ENCODE measurements at places on chromosomes 12 and 14.
A peak's percentile ranks its signal among the peaks of the same experiment; 100 is the strongest.

DNA sequence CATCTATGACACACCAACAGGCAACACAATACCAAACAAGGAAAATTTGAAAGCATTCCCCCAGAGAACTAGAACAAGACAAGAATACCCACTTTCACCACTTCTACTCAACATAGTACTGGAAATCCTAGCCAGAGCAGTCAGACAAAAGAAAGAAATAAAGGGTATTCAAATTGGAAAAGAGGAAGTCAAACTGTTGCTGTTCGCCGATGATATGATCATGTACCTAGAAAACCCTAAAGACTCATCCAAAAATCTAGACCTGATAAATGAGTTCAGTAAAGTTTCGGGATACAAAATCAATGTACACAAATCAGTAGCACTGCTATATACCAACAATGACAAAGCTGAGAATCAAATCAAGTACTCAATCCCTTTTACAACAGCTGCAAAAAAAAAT is 8.1 kb upstream of the ATL1 start:
- DNase-seq: no peak

GRCh38 chr12:12214635-12215131 is 52.2 kb downstream of the LRP6 start:
- no peak for DNase-seq

GRCh38 chr14:97107760-97108159 is 310.6 kb downstream of the VRK1 start:
- no peak for DNase-seq

DNA sequence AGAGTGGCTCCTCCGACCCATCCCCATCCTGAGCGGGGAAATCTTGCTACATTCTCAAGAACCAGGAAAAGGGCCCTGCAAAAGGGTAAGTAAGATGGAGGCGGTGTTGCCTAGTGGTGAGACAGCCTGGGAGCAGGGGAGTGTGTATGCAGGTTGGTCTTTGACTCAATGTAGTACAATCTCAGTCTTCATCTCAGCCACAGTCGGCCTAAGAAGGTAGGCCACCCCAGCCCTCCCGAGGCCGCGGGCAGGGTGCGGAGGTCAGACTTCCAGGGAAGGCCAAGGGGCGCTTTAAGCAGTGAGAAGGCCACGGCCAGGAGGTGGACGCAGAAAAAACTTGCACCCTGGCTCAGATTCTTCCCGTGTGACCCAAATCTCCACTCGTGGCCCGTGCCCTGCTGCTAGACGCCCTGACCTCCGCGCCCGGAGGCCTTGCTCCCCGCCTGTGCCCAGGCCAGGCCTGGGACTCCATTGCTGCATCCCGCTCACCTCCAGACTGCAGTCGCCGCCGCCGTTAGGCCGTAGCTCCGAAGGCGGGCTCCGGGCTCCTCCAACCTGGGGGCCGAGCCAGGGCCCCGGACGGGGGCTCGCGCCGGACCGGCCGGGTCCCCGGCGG is 435 bp downstream of the FOXM1 start:
- DNase-seq: peak; percentile 54

DNA sequence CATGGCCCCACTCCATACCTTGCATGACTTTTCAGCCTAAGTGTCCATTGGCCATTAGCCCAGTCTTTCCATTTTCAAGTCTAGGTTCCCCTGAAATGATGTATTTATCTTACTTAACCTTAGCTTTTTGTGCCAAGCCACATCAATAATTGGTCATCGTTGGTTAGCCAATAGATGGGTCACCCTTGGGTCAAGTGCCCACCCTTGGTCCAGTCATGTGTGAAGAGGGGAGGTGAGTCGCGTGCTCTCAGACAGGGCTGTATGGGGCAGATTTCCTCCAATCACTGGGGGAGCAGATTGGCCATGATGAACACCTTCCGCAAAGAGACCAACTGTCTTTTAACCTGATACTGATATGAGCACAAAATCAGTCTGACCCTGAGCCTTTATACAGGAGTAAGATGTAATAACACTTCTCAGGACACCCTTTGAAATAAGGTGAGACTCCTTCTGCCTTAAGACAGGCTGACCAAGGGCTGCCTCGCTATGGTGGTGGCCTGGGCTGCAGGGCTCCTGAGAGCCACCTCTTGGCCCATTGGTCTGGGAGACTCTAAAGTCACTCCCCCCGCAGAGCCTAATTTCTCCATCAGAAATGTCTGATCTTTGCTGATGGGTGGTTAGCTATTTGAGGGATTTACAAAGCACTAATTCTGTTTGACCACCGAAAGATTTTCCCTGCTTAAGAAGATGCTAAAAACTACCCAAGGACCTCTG is 143.2 kb downstream of the ZFP36L1 start:
- no peak for DNase-seq

- no peak for DNase-seq
Measured at GRCh38 chr12:31737763-31738162, 8.9 kb upstream of the AMN1 start.

DNA sequence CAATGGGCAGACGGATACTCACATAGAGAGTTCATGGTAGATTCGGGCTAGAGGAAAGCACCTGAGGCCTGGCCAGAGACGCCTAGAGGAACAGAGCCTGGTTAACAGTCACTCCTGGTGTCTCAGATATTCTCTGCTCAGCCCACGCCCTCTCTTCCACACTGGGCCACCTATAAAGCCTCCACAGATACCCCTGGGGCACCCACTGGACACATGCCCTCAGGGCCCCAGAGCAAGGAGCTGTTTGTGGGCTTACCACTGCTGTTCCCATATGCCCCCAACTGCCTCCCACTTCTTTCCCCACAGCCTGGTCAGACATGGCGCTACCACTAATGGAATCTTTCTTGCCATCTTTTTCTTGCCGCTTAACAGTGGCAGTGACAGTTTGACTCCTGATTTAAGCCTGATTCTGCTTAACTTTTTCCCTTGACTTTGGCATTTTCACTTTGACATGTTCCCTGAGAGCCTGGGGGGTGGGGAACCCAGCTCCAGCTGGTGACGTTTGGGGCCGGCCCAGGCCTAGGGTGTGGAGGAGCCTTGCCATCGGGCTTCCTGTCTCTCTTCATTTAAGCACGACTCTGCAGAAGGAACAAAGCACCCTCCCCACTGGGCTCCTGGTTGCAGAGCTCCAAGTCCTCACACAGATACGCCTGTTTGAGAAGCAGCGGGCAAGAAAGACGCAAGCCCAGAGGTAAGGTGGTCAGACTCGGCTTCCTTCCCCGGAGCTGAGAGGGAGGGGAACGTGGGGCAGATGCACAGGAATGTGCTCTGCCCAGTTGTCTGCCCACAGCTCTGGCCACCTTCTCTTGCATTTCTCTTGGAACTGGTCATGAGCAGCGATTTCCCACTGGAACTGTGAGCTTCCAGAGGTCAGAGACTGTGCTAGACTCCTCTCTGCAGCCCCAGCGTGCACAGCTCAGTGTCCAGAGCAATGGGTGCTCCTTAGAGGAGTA is at the start of gene CD4:
Gene CD4 (plus strand): TSS at position 557 of the 953 bp plus-strand sequence. CDS start 10,611 bp downstream, outside the sequence.
- peak; percentile 91 for DNase-seq

- DNase-seq: no peak
Measured at GRCh38 chr14:90981636-90982035, 78.8 kb downstream of the RPS6KA5 start.

DNA sequence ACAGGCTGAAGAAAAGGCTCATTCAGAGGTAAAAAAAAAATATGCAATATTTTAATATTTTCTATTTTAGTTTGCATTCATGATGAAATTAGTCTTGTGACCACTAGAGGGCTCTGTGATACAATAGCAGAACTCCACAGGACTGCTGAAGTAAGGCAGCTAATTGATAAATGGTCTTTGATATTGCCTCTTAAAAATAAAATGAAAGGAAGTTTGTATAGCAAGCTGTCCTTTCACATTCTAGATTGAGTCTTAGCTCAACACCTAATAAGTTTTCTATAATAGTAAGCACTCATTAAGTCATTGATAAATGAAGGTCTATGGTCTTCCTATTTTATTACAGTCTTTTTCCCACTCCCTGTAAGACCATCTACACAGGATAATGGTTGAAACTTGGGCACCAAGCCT is 315.7 kb downstream of the NAV3 start:
- no peak for DNase-seq

GRCh38 chr12:82650627-82651337 is 35.9 kb upstream of the TMTC2 start:
- no peak for DNase-seq

DNA sequence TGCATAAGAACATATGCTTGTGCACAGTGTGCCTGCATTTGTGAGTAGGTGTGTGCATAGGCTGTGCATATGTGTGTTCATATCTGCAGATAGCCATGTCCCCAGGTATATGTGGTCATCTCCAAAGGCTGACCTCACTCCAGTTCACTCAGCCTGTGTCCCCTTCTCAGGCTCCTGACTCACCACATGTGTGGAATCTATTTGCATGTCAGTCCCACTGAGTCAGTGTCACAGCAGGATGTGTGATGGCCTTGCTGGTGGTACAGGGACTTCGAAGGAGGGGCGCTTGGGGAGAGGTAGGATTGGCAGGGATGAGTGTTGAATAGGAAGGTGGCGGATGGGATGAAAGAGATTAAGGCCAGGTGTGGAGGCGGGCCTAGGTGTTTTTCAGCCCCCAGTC is 35.5 kb downstream of the KRT80 start:
- DNase-seq: no peak

DNA sequence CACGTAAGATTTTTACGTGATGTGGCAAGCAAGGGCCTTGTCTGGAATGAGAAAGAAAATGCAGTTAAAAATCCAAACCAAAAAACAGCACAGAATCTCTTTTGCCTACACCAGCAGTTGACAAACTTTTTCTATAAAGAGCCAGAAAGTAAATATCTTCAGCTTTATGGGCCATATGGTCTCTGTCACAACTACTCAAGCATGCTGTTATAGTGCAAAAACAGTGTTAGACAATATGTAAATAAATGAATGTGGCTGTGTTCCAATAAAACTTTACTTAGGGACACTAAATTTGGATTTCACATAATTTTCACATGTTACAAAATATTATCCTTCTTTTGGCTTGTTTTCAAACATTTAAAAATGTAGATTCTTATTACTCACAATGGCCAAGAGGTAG is 6.2 kb upstream of the ELK3 start:
- no peak for DNase-seq

DNA sequence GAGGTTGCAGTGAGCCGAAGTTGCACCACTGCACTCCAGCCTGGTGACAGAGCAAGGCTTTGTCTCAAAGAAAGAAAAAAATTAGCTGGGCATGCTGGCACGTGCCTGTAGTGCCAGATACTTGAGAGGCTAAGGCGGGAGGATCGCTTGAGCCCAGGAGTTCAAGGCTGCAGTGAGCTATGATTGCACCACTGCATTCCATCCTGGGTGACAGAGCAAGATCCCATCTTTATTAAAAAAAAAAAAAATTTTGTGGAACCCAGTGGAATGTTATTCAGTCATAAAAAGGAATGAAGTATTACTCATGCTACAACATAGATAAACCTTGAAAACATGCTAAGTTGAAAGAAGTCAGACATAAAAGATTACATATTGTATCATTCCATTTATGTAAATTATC is 8.3 kb upstream of the ERBB3 start:
- no peak for DNase-seq

DNA sequence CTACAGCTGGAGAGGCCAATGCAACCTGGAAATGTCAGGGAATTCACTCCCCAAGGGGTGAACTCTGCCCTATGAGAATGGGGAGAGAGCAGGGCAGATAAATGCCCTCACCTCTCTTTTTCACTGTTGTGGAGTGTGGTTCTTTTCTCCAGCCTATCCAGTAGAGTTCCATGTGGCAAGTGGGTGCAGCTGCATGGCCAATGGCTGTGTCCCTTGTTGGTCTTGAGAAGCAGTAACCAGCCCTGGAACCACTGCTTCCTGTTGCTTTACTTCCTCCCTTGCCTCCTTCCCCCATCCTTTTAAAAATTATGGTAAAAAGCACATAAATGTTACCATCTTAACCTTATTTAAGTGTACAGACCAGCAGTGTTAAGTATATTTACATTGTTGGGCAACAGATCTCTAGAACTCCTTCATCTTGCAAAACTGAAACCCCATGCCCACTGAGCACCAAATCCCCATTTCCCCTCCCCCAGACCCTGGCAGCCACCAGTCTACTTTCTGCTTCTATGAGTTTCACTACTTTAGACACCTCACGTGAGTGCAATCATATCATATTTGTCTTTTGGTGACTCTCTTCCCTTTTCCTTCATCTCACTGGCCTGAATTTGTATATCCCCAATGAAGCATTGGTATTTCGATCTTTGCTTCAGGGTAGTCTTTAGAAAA is 77.0 kb upstream of the GRIP1 start:
- no peak for DNase-seq

GRCh38 chr14:20262642-20263128 is 23.6 kb downstream of the OR11H4 start:
- DNase-seq: no peak

- no peak for DNase-seq
Measured at GRCh38 chr12:129520739-129521138, 383.1 kb downstream of the TMEM132D start.

GRCh38 chr14:79136071-79137044 is 966.2 kb downstream of the NRXN3 start:
- no peak for DNase-seq

GRCh38 chr12:130088504-130088903 is 73.8 kb upstream of the FZD10 start:
- no peak for DNase-seq

- DNase-seq: no peak
Measured at GRCh38 chr12:85466890-85467289, 186.9 kb downstream of the ALX1 start.

GRCh38 chr12:23099604-23100003 is 474.6 kb downstream of the ETNK1 start:
- DNase-seq: no peak

DNA sequence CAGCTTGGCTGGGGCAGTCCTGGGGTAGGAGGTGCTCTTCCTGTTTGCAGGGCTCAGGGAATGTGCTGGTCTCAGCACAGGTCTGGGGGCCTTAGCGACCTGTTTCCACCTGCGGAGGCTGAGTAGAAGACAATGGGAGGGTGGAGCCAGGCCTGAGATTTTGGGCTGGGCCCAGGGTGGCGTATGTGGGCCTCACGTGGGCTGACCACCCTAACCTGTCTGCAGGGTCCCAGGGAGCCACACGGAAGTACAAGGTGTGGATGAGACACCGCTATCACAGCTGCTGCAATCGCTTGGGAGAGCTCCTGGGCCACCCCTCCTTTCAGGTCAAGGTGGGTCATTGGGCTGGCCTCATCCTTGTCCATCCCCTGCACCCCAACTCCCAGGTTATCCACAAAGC is 1.1 kb downstream of the NOC4L start:
- DNase-seq: no peak

GRCh38 chr12:79227091-79227490 is 362.5 kb downstream of the SYT1 start:
- DNase-seq: no peak
